H7 (cell line): ENCODE measurements at places on chromosomes 11 and 22.

DNA sequence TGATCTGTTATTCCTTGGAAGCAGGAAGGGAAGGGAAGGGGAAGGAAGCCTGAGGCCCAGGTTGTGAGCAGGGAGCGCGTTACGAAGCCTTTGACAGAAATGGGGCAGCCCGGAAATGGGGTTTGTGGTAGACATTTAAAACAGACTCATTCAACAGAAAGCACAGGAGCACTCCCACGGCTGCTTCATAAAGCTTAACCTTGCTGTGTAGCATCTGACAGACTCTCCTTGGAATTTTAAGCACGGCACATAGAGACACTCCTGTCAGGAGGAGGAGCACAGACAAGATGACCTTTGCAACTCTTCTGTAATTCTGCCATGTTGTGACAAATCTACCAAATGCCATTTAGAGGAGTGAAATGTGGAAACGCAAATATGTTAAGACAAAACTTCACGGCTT, 131.6 kb downstream of the FBXO7 start:
- DNase-seq: no peak

GRCh38 chr22:49670456-49671330, 157.0 kb downstream of the BRD1 start:
- peak; percentile 88 for DNase-seq

GRCh38 chr11:111414267-111414931, 35.3 kb upstream of the POU2AF1 start:
- no peak for DNase-seq

GRCh38 chr11:124514131-124514530, 29.3 kb downstream of the OR8B12 start:
- no peak for DNase-seq

DNA sequence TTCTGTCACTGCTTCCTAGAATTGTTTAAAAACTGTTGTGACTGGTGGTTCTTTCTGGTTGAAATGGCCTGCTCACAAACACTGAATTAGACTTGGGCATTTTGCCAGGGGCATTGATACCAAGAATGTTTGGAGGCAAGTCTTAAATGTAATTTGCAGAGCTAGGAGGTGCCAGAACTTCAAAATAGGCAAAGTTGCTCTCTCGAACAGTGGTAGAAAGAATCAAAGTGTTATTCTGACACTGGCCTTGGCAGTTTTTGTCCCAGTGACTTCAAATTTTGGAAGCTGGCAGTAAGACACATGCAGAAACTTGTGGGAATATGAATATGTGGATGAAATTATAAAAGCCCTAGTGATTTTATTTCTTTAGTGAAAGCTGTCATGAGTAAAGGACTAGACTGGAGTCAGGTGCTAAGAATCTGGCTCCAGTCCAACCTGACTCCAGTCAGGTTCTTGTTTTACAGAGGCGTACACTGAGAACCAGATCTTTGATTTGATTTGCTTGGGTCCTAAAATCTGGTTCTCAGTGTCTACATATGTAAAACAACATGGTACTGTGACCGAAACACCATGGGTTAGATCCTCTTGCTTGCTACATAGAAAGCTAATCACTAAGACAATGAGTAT, 20.9 kb downstream of the SVIP start:
- no peak for DNase-seq

DNA sequence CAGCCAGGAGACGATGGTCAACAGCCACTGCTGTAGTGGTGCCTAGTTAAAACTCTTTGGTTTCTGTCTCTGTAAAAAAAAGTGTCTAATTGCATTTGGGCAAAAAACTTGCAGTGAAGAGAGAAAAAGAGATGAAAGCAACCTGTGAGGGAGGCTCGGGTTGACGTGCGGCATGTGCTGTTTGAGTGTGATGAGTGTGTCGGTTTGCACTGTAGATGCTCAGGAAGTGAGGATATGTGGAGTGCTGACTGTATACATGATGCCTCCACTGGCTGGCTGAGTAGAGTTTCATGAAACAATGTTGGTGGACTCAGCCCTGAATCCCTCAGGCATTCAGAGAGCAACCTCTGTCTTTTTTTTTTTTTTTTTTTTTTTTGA, 4.3 kb upstream of the DGCR6L start:
- no peak for DNase-seq
